ENCODE measurements at places on chromosomes 2 and 18.

DNA sequence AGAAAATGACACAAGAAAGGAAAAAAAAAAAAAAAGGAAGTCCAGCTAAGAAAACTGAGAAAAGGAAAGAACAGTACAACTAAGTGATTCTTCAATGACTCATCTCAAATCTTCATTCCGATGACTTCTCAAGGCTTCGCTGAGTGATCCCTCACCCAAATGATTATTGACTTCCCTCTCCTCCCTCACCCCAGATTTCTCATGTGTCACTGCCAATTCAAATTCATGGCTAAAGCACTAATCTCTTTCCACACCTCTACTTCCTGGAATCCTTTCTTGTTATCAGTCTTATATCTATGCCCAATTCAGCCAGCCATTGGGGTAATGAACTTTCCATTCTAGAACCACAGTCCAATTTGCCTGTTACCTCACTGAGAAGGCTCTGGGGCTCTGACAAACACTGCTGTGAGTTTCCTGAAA lies 7.2 kb upstream of the ABCB11 start:
- no peak for DNase-seq

- DNase-seq, result no peak
These were observed 98.3 kb downstream of the MAPRE2 start for GRCh38 chr18:35139517-35139916.

- no peak for DNase-seq
These were observed 543.8 kb downstream of the LRP1B start for GRCh38 chr2:141586985-141587384.

GRCh38 chr2:178523596-178524134 lies 43.4 kb downstream of the PLEKHA3 start:
- DNase-seq, result no peak

DNA sequence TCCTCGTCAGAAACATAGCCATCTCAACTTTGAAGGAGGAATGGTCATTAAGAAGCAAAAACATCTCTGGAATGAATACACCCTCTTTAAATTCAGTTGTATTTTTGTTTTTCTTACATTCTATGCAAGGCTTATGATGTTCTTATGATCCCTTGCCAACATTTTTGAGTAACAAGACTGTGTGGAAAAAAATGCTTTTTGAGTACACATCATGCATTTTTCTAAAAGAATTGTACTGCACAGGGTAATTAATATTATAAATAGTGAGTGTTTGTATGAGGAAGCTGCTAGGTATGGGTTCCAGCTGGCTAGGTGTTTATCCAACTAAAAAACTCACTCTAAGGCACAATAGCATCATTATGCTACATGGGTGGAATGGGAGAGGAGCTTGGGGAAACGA lies 59.0 kb upstream of the SPATS2L start:
- DNase-seq, result no peak

DNA sequence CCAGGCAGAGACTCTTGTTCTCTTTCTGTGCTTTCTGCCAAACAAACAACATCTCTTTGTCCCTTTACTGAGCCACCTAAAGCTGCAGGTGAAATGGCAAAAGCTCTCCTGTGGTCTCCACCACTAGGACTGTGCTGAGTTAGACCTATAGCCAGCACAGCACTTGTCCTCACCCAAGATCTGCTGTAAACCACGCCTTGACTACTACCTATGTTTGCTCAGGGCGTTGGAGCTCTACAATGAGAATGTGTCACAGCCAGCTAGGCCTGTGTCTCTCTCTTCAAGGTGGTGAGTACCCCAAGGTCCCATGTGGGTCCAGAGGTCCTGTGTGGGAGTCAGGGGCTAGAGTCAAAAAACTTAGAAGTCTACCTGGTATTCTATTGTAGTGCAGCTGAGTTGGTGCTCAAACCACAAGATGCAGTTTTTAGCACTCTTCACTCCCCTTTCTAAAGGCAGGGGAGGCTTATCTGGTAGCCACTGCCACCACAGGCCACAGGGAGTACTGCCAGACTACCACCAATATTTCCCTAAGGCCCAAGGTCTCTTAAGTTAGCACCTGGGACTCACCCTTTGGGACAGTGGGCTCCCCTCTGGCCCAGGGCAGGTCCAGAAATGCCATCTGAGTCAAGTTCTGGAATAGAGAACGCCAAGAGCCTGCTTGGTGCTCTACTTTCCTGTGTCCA lies 96.8 kb upstream of the RPRM start:
- no peak for DNase-seq

DNA sequence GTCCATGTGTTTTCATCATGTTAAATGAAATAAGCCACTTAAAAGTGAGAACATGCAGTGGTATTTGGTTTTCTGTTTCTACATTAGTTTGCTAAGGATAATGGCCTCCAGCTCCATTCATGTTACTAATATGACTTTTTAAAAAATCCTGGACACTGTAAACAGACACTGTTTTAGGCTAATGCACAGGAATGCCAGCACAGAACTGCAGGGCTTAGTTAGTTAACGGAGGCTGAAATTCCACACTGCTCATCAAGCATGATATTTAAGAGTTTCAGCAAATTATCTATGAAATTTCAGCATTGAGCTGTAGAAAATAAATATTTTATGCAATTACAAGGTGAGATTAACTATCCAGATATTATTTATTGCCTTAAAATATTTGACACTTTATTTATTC lies 42.5 kb upstream of the PAX3 start:
- DNase-seq, result no peak

DNA sequence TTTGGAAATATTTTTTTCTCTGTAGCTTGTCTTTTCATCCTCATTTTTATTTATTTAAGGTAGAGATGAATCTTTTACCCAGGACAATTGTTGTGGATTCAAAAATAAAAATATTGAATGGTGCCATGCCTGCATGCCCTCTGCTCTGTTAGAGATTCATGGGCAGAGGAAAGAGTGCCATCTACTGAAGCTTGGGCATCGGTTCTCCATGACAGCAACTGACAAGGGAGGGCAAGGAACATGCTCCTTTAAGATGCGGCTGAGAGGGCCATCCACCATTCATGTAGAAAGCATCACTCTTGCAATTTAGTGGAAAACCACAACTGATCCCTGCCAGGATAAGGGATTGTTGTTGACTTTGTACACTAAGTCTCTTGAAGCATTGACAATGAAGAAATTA lies 79.9 kb downstream of the PARD3B start:
- no peak for DNase-seq

DNA sequence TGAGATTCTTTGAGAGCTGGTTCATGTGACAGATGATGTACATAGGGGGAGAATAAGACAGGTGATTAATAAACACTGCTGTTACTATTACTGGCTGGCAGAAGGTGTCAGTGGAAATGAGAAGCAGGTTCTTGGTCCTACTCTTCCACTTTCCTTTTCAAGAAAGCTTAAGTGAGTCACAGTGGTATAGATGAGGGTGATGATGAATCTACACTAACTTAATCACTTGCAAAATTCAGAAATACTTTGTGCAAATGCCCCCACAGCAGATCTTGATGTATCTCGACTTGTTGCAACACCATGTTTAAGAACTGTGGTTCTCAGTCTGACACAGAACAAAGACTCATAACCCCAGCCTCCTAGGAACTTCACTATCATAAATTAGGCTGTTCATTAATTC lies 35.9 kb upstream of the MGAT5 start:
- DNase-seq, result no peak

- DNase-seq, result no peak
These were observed 141.9 kb downstream of the LYPD6B start for GRCh38 chr2:149180226-149180875.

GRCh38 chr2:3420769-3421397 lies 41.4 kb downstream of the TRAPPC12 start:
- no peak for DNase-seq

- DNase-seq, result no peak
These were observed 11.2 kb downstream of the KIAA2012 start for GRCh38 chr2:202084265-202084664.

GRCh38 chr18:9353596-9353995 lies 19.0 kb downstream of the TWSG1 start:
- DNase-seq, result no peak

DNA sequence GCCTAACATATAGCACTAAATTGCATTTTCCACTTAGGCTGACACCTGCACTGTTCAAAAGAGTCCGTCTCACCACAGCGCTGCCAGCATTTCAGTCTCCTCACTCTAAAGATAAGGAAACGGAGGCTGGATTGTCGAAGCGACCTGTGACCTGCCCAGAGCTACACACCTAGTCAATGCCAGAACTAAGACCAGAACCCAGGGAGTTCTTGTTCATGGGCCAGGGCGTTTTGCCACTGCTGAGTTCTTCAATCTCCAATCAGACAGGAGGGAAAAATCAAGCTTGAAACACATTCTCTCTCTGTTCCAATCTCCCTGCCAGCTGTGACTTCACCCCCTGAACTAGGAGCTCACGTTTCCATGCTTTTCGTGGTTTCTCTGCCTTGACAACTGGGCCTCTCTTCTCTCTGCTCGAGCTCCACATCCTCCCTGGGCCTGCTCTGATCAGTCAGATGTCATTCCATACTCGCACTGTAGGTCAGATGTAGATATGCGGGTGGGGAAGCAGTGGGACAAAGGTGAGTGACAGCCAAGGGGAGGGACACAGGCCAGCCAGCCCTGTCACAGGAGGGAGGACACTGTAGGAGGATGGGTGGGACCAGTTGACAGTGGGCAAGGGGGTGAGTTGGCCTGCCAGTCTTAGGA lies 221.1 kb upstream of the SMAD2 start:
- DNase-seq, result no peak

GRCh38 chr2:6080932-6081753 lies 389.0 kb downstream of the SOX11 start:
- DNase-seq, result no peak

DNA sequence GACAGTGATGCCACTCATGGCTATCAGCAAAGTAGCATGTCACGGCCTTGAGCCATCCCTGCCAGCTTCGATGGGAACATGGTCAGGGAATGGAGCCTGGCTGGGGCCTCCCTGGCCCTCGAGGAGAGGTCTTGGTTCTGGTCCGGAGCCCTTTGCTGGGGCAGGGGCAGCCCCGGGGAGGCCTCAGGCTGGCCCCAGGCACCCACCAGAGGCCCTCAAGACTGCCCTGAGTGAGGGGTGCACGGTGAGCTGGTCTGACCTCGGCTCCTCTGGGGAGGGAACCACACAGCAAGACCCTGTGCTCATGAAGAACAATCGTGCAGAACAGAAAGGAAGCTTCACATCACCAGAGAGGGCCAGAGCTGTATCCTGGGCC lies 75.2 kb upstream of the OTOS start:
- no peak for DNase-seq

DNA sequence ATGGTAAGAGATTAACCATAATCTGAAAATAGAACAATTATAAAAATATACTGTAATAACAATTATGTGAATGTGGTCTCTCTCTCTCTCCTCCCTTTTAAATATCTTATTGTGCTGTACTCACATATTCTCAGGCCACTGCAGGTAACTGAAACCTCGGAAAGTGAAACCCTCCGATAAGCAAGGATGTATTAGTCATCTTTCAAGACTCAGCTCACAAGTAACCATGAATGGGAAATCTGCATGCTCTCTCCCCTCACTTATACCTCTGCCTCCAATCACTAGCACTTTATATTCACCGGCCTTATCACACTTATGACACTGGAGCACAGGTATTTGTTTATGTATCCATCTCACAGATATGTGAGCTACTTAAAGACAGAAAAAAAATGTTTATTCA lies 139.7 kb downstream of the LRP2 start:
- no peak for DNase-seq

- DNase-seq, result no peak
These were observed 471.7 kb downstream of the THSD7B start for GRCh38 chr2:137237055-137237454.

GRCh38 chr2:204010628-204011560 lies 74.3 kb downstream of the ICOS start:
- no peak for DNase-seq

DNA sequence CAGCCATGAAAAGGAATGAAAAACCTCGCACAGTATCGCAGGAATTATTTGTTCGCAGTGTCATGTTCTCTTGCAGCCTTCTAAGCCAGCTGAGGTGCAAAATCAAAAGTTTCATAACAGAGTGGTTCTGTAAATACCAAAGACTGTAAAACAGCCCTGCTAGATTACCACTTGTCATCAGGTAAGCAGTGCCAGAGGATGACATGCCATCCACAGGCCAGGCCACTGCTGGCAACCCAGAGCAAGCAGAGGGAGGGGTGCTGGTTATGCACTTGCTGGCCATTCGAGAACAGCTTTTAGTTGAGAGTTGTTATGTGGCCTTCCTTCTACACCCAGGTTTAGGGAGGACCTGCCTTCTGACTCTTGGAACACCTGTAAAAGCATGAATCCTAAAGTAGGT lies 114.3 kb upstream of the MGAT5 start:
- no peak for DNase-seq

- DNase-seq, result no peak
These were observed 350.3 kb downstream of the LRATD1 start for GRCh38 chr2:14982790-14983189.

DNA sequence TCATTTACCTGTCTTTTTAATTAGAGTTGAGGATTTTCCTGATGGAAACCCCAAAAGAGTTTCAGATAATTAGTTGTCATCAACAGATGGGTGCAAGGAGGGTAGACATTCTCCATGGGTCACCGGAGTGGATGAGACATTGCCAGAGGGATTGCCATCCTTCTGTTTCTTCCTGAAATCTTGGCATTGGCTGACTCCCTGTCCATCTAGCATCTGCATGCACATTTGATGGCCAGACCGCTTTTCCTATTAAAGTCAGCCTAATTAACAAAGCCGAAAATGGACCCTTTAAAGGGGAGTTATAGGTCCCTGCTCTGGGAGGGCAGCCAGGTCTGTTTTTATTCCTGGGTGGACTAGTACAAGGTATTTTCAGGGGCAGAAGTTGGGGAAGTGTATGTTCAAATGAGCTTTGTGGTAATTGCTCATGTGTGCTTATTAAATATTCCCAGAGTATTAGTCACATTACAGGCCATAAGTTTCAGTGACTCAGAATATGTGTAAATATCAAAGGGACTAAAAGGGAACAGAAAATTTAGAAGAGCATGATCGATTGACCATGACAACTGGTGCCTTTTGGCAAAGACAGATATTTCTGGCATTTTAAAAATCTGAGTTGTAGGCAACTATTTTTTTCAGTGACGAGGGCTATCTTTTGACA lies 209.8 kb downstream of the PHLPP1 start:
- DNase-seq, result no peak

- no peak for DNase-seq
These were observed 7.1 kb upstream of the COLEC12 start for GRCh38 chr18:507636-508035.

DNA sequence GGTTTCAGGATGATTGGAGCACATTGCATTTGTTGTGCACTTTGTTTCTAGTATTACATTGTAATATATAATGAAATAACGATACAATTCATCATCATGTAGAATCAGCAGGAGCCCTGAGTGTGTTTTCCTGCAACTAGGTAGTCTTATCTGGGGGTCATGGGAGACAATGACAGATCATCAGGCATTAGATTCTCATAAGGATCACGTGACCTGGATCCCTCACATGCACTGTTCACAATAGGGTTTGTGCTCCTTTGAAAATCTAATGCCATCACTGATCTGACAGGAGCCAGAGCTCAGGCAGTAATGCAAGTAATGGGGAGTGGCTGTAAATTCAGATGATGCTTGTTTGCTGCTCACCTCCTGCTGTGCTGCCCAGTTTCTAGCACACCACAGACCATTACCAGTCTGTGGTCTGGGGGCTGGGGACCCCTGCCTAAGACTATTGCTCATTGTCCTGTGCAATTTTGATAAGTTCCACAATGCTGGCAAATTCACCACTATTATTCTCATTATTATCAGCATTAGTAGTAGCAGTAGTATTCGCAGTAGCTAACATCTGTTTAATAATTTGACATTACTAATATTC lies 428.7 kb upstream of the TNP1 start:
- no peak for DNase-seq

Measured in stimulated activated CD4-positive, alpha-beta T cell treated with anti-CD3 and anti-CD28 coated beads, Interleukin-1b, Interleukin-23, amount 100 ng/mL, for 1 hour (primary cell).